ENCODE measurements at places on chromosomes 6 and 20.
A peak's percentile ranks its signal among the peaks of the same experiment; 100 is the strongest.

GRCh38 chr6:14638435-14638905 lies 520.9 kb downstream of the CD83 start:
- no peak for DNase-seq

DNA sequence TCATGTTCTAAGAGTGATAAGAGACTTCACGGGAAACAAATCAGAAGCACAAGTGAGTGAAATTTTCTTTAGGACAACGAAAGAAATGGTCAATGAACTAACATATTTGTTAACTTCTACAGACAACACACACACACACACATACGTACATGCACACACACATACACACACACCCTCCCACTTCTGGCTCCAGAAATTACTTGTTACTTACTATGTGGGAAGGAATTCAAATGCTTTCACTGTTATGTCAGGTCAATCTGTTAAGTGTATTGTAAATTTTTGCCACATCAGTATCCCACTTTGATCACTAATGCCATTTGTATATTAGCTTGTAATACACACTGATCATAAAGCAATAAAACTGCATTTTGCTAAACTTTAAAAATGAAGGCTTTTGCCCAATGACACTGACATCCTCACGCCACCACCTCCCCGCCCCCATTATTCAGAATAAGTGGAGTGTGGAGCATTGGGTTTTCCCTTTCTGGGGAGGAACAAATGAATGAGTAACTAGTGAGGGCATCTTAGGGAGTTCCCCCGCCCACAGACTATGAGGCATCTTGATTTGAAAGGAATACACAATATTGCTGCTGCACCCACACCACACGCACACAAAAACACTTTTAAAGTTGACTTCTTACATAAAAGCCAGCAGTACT lies 76.2 kb downstream of the ATXN1 start:
- DNase-seq = no peak

- no peak for DNase-seq
These were observed 452.8 kb upstream of the FLRT3 start for GRCh38 chr20:14790190-14790589.

DNA sequence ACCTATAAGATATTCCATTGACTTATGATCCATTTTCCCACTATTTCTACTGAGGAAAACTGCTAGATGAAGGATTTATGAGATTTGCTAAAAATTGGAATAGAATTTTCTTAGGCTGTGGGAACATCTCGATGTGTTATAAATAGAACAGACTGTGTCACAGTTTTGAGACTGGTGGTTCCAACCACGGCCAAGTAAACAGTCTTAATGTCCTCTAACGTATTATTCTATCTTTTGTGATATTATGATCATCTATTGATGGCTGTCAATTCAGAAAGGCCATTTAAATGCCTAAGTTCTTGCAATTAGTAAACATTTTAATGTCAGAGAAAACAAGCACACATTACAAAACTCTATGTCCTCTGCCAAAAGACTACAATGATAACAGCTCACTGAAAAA lies 71.5 kb upstream of the PLN start:
- no peak for DNase-seq

DNA sequence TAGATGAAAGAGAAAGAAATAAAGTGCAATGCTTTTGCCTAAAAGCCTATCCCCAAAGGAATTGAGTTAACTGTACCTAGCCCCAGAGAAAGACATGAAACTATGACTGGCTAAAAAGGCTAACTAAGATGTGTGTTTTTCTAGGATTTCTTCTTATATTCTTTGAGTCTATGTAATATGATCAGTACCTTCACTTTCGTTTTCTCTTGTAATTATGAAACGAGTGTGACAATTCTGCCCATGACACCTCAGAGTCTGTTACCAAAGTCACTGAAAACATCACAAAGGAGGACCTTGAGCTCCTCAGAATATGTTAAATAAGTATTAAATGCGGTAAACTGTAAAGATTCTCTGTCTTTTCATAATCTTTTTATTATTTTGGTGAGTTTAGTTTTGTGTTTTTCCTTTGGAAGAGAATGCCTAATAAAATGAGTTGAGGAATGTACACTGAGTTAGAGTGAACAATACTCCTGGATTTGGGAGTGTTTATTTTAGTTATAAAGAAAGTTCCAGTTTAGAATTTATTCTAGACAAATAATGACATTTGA lies 141.3 kb downstream of the FUT9 start:
- no peak for DNase-seq

DNA sequence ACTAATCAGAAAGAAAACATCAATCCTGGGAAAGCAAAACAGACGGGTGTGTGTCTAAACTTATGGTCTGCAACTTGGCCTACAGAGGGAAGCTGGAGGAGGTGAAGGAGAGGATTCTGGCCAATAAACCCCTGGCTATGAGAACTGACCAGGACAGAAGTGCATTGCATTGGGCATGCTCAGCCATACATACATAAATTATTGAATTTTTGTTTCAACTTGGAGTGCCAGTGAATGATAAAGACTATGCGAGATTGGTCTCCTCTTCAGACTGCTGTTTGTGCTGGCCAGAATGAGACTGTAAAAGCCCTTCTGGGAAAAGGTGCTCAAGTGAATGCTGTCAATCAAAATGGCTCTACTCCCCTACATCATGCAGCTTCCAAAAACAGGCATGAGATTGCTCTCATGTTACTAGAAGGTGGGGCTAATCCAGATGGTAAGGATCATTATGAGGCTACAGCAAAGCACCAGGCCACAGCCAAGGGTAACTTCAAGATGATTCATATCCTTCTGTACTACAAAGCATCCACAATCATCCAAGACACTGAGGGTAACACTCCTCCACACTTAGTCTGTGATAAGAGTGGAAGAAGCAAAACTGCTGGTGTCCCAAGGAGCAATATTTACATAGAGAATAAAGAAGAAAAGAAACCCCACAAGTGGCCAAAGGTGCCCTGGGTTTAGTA lies 17.4 kb downstream of the ADNP start:
- DNase-seq = no peak

DNA sequence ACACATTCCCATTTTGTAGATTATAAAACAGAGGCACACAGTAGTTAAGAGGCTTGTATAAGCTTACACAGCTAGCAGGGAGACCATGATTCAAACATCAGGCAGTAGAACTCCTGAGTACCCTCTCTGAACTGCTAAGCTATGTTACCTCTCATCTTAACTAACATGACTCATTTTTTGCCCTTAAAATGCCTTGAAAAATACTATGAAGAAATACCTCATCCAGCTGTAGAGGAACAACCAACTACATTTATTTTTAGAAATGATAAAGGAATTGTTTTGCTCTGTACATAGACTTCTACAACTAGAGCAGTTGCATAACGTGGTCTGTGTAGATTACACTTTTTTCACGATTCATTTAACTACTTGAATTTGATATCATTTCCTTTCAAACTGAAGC lies 102.1 kb downstream of the FLRT3 start:
- no peak for DNase-seq

GRCh38 chr6:111013144-111013915 lies 31.5 kb downstream of the RPF2 start:
- DNase-seq = no peak

DNA sequence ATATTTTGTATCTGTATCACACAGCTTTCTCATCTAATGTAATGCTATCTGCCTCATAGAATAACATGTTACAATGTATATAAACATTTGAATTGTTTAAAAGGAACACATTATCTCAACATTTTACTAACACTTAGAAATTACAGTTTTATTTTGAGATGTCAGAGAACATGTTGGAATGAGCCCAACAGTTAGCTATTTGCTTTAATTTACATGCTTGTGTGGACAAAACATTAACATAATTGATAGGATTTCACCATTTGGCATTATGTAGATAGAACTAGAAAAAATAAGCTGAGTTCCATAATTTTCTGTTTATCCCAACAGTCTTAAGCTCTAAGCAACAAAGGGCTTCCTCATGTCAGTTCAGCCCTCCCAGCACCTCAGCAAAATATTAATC lies 330.9 kb downstream of the LMBRD1 start:
- DNase-seq = no peak

- DNase-seq = peak; percentile 58
These were observed 15.0 kb downstream of the OR2B3 start for GRCh38 chr6:29071831-29072723.
